ENCODE measurements at places on chromosomes 2 and 18.

GRCh38 chr2:154343282-154343681 is 355.2 kb upstream of the KCNJ3 start:
- no peak for DNase-seq

GRCh38 chr2:183541766-183542165 is 417.5 kb downstream of the NUP35 start:
- DNase-seq: no peak

DNA sequence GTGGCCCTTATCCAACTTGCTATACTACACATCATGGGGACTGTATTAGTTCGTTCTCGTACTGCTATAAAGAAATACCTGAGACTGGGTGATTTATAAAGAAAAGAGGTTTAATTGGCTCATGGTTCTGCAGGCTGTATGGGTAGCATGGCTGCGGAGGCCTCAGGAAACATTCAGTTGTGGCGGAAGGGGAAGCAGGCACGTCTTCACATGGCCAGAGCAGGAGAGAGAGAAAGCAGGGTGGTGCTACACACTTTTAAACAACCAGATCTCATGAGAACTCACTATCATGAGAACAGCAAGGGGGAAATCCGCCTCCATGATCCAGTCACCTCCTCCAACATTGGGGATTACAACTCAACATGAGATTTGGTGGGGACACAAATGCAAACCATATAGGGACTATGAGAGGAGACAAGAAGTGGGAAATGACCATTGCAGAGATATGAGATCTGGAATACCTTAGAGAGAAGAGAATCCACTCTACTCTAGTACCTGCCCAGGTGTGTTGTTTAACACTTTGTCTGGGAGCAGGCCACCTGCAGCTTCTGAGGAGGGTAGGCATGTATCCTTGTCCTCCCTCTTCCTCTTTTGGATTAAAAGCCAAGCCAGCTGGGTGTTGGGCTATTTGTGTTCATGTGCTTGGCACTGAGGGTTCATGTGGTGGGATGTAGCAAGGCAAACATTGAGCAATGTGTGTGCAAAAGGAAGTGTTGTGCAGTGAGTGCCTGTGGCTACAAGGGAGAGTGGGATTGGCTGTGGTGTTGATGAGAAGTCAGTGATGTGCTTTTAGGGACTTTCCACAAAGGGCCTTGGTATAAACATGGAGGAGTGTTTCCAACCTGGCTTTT is 22.8 kb downstream of the TTLL4 start:
- no peak for DNase-seq

GRCh38 chr18:62446511-62446910 is 76.3 kb upstream of the ZCCHC2 start:
- DNase-seq: no peak

DNA sequence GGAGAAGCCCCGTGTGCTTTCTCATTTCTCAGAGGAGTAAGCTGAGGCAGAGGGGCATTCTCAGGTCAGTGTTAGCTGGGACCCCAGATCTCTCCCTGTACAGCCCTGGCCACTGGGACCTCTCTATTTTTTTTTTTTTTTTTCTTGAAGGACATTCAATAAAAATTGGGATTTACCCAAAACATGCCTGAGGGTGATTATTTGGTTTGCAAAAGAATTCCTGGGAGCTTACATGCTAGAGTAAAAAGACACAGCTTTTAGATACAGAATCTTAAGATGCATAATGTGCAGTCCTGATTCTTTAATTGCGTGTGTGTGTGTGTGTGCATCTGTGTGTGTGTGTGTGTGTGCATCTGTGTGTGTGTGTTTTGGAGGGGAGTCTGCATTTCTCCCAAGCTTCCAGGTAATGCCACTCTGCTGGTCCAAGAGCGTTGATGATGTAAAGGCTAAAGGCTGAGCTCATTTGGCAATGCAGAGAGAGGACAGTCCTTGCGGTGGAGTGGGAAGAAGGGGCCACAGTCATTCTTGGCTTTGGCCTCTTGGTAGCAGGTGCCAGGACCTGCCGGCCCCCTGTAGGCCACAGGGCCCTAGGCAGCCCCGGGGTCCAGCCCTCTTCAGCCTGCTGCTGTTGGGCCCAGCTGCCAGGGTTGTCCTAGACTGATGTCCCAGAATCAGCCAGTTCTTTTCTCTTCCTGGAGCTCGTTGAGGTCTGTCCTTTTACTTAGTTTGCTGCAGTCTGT is 74.1 kb upstream of the MCFD2 start:
- DNase-seq: no peak

- DNase-seq: no peak
These were observed 1042.2 kb upstream of the CNTNAP5 start for GRCh38 chr2:122982936-122983335.

DNA sequence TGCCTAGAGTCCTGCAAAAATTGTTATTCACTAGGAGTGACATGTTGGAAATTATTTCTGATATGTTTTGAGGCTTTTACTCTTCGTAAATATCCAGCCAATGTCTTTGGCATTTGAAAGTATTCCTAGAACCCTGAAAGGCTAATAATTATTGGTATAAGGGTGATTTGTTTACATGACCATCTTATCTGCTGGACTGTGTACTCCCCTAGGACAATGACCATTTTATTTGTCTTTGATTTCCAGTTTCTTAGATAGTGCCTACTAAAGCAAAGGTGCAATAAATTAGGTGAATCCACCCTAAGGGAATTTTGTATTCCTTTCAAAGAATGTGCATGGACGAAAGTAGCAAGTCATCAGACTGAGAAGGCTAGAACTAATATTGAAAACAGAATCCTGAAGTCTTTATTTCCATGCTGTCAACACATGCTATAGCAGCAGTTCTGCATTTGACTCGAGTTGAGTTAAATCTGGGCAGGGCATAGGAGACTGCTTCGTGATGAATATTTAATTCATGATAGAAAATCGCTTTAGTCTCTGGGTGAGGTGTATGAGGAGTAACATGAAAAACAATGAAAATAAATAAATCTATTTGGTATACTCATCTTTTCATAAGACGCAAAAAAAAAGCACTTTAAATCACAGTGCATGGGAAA is 235.7 kb downstream of the GPD2 start:
- DNase-seq: no peak
